KG1 (cell line): ENCODE measurements at places on chromosomes 4 and X.

GRCh38 chr4:122542411-122543236 is 78.2 kb downstream of the IL21 start:
- DNase-seq, result no peak

- DNase-seq, result no peak
These were observed 2138.8 kb downstream of the PCDH7 start for GRCh38 chr4:32858971-32859370.

- DNase-seq, result no peak
These were observed 107.7 kb upstream of the RPS6KA3 start for GRCh38 chrX:20374450-20374849.

- DNase-seq, result no peak
These were observed 122.1 kb downstream of the EFNB1 start for GRCh38 chrX:68950937-68951336.

DNA sequence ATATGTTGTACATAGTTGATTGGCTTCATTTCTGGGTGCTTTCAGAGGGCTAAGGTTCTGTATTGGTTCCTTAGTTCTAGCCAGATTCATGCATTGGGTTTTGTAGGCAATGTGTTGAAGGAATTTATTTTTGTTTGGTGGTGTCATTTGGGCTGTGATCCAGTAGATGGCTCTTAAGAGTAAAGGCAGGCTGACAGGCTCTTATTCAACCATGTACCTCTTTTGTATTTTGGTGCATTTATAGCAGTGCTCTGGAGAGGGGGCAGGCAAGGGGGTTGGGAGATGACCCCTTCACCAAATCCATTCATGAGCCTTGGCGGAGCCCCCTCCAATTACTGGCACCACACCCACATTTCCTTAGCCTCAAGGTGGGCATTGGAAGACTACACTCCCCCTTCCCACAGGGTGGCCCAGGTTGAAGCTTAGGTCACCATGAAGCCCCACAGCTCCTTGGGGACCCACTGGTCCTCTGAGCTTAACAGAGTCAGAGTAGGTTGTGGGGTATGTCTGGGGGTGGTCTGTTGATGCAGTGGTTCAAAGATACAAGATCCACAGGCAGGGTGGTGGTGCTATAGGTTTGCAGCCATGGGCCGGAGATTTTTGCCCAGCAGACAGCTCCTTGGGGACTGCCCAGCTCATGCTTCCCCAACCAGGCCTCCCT is 143.0 kb upstream of the GNPDA2 start:
- DNase-seq, result no peak

- DNase-seq, result no peak
These were observed 15.1 kb upstream of the PPP2R2C start for GRCh38 chr4:6487466-6487865.

GRCh38 chr4:99024481-99025275 is 29.2 kb downstream of the METAP1 start:
- DNase-seq, result no peak

GRCh38 chr4:139900964-139901376 is 235.4 kb downstream of the MGST2 start:
- no peak for DNase-seq

- DNase-seq, result no peak
These were observed 10.8 kb downstream of the FGFRL1 start for GRCh38 chr4:1022051-1022738.

DNA sequence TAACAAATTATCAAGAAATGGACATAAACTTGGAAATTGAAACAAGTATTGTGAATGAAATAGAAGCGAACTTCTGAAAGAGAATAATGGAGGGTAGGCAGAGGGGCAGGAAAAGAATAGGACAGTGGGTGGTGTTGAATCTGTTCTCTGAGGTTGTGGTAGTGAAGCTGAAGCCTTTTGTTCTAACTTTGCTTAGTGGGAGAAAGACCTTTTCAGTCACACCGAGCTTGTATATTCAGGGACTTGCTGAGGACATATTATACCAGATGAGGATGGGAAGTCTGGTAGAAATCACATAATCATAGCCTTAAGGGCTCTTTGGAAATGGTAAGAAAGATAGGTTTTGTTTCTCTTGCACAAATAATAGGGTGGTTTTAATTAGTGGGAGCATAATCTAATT is 115.4 kb upstream of the NDST4 start:
- DNase-seq, result no peak

- no peak for DNase-seq
These were observed at the start of gene EPGN for GRCh38 chr4:74308215-74308614. Gene EPGN (plus strand): TSS chr4:74308470. CDS start chr4:74308534, 64 bp downstream.

DNA sequence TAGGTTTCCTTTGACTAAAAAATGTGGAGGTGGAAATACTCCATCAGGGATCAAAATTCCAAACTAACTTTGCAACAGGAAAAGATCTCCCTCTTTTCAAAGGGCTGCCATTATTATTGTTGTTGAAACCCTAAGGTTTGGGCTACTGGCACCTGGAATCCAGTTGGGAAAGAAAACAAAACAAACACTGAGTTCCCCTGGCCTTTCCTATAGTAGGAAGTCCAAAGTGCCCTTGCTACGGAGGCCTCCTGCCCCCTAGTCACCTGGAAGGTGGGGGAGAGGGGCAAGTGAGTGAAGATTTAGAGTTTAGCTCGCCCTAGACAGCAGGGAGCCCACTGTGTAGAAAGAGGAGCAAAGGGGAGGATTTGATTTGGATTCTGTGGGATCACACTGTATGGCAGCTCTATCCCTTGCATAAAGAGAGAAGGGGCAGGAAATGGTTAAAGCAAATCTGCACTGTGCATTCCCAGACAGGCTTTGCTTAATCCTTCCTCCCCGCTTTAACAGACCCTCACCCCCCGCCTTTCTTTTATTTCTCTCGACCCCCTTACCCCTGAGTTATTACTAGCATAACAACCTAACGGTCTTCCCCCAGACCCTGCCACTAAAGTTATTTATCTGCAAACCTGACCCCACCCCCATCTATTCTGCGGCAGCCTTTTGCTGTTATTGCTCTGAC is 627 bp upstream of the FAT4 start:
- no peak for DNase-seq

GRCh38 chrX:132292793-132293192 is 73.5 kb upstream of the RAP2C start:
- no peak for DNase-seq

DNA sequence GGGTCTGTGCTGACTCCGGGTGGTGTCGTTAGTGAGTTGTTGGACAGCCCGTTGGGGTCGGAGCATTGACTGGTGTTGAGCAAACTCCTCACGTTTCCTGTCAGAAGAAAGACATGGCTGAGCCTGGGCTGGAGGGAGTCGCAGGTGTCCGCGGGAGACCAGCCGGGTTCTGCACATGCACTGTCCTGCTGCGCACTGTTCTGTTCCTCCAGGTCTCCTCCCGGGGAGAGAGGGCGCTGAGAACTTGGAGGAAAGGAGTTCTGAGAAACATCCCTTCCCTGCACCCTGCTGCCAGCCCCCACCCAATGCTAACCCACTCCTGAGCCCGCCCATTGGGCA is 1.1 kb downstream of the ZNF141 start:
- DNase-seq, result no peak

- no peak for DNase-seq
These were observed 145.2 kb upstream of the SFRP2 start for GRCh38 chr4:153933915-153934687.

DNA sequence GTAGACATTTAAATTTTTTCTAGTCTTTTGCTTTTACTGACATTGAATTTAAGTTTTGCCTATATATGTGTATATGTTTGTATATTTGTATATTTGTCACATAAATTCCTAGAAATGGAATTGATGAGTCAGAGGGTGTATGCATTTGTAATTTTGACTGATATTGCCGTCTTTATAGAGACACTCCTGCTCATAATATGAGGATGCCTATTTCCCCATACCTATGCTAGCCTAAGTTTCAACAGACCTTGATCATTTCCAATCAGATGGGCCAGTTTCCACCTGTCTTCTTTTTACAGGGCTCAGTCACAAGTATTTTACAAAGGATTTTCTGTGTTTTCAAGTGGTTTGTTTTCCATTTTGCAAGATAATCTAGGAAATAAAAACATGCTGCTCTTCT is 10.8 kb downstream of the PDLIM5 start:
- no peak for DNase-seq

DNA sequence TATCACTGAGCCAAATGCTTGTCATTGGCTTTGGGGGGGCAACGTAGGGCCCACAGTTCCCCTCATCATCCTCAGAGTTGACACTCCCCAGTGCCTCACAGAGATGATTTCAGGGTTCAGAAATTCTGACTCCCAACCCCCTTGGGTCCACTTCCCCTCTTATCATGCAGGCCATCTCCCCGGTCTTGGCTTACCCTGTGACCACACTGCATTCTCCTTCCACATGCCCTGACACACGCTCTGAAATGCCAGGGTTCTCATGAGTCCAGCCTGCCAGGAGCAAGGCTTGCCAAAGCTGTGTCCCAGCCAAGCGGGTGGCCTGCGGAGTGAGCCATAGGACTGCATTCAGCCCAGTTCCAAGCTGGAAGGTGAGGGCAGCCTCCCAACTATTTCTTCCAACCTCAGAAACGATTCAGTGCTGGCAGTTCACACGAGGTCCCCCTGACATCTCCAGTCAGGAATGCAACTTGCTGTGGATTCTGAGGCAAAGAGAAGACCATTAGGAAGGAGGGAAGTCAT is 101.2 kb downstream of the SMIM20 start:
- DNase-seq, result no peak

DNA sequence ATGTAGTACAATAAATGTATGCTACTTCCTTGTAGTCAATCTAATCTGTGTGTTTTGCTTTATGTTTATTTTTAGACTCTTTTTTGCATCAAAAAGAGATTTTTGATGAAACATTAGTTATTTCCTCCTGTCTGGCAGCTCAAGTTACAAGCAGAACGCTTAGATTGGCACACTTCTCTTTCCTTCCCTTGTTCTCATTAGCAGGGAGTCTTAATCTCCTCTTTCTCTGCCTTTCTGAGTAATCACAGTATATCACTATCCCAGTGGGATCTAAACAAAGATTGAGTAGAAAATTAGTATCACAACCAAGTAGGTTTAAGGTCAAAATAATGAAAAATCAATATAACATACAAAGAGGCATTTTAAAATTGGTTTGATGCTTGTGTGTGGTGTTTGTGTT is 1192.6 kb downstream of the C4orf33 start:
- DNase-seq, result no peak

DNA sequence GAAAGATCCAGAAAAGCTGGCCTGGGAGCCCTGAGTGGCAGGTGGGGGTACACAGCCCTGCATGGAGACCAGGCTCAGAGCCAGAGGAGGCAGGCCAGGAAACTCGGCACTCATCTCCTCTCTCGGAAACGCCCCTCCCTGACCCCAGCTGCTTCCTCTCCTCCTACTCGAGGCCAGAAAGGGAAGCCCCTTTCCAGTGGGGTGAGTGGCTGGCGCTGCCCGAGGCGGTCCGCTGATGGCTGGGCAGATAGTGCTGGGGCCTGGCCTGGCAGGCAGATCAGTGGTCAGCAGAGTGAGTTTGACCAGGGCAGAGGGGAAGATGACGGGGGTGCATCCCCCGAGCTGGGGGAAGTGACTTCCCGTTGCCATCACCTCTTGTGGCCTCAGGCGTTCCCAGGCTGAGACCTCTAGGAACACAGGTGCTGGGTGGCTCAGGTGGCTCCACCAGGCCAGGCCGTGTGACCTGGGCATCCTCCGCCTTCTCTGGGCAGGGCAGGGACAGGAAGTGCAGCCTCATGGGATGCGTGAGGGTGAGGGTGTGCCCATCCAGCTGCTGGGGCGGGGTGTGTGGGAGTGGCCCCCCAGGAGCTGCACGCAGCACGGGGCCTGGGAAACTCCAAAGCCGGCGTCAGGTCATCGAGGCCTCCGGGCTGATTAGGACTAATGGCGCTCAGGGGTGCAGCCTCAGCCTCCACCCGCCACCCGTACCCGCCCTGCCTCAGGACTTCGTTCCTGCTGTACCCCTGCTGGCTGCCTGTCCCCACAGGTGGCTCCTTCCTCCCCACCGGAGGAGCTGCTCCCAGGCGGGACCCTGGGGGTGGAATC is 5.7 kb downstream of the SH3BP2 start:
- DNase-seq, result peak; percentile 82

- DNase-seq, result no peak
These were observed 101.6 kb downstream of the COL4A5 start for GRCh38 chrX:108541286-108541685.

DNA sequence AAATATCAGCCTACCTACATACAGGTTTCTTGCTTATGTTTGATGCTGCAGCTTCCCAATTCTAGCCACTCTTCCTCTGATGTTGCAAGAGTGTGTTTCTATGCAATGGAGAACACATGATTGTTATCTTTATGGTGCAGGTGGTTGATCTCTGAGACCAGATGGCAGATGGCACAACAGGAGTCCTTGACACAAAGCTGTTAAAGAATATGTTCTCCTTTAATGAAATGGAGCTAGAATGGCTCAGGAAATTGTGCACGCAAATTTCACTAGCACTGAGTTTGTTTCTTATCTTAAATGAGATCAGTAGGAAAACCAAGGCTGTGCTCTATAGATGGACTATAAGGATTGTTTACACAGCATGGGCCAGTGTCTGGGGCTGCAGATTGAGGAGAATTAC is 29.9 kb upstream of the TTC29 start:
- no peak for DNase-seq

DNA sequence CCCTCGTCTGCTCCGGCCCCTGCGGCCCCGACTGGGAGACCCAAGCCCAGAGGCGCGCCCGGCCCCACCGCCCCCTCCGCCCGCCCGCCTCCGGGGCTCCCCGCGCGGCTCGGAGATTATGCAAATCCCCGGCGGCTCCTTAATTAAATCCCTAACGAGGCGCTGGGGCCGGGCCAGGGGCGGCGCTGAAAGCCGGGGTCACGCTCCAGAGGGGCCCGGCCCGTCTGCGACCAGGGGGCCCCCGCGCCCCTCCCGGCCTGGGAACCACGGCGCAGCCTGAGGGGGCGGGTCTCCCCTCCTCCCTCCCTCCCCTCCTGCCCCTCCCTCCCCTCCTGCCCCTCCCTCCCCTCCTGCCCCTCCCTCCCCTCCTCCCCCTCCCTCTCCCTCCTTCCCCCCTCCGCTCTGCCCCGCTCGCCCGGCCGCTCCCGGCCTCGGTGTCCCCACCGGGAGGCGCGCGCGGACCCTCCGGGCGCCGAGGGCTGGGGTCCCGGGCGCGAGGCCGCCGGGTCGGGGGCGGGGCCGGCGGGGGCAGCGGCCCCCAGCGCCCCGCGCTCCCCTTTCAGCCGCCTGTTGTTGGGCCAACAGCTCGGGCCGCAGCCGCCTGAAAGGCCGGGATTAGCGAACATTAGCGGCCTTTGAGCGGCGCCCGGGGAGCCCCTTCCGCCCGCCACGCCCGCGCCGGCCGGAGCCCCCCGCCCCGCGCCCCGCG is 25.9 kb upstream of the FGFR3 start:
- DNase-seq, result no peak

DNA sequence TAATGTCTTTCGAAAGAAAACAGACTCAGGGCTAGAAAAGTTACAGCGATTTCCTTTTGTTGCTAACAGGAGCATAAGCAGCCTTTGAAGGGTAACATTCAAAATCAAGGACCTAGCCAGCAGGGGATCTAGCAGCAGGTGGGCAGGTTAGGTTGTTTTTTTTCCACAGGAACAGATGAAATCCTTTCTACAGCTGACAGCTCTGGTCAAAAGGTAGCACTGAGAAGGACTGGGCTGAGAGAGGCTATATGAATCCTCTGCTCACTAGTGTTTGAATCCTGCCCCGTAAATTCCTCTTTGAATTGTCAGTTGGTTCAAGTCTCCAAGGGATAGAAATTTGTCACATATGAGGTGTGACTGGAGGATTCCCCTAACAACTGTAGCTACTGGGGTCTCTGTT is 188.2 kb downstream of the SH2D1A start:
- DNase-seq, result no peak

- DNase-seq, result no peak
These were observed 75.6 kb upstream of the RXFP1 start for GRCh38 chr4:158446106-158446505.

- DNase-seq, result no peak
These were observed 170.9 kb upstream of the KLF3 start for GRCh38 chr4:38493066-38493465.
